ENCODE measurements at places on chromosomes 7 and 10.

- no peak for DNase-seq
Observed at GRCh38 chr10:44309939-44310761, 74.7 kb downstream of the CXCL12 start.

DNA sequence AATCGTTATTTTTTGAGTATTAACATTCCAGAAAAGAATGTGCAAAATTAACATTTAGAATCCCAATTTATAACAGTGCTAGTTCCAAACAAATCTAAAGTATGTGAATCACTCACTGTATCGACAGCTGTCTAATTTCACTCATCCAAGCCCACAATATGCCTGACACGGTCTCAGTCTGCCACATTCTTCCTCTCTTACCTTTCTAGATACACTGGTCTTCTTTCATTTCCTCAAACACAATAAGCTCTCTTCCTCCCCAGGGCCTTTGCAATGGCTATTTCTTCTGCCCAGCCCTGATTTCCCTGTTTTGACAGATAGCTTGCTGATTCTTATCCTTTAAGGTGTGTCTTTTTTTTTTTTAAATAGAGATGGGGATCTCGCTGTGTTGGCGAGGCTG is 48.8 kb downstream of the UBE2H start:
- DNase-seq = no peak

DNA sequence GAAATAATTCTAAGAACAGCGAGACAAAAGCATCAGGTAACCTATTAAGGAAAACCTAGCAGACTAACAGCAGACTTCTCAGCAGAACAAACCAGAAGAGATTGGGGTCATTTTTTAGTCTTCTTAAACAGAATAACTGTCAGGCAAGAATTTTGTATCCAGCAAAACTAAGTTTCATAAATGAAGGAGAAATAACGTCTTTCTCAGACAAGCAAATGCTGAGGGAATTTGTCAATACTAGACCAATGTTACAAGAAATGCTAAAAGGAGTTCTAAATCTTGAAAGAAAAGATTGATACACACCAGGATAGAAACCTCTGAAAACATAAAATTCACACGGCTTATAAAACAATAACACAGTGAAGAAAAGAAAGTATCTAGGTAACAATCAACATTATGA is 22.6 kb downstream of the BICC1 start:
- DNase-seq = no peak

GRCh38 chr10:60560451-60560850 is 170.8 kb upstream of the ANK3 start:
- DNase-seq = no peak

GRCh38 chr7:80439894-80440821 is 71.7 kb downstream of the GNAT3 start:
- DNase-seq = no peak

DNA sequence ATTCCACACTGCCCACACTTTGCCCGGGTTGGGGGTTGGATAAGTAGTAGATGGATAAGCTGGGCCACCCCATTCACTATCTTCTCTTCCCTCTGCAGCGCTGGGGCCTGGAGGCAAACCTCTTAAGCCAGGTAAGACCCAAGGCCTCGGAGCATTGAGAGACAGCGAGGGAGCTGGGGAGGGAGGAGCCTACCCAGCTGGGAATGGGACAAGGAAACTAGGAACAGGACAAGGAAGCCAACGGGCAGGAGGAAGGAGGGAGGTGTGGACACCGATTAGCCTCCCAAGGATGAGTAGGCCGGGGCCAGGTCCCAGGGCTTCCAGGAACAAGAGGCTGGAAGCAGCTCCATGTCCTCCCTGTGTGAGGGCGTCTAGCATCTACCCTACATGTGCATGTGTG is 9.6 kb downstream of the ELN start:
- DNase-seq = no peak

DNA sequence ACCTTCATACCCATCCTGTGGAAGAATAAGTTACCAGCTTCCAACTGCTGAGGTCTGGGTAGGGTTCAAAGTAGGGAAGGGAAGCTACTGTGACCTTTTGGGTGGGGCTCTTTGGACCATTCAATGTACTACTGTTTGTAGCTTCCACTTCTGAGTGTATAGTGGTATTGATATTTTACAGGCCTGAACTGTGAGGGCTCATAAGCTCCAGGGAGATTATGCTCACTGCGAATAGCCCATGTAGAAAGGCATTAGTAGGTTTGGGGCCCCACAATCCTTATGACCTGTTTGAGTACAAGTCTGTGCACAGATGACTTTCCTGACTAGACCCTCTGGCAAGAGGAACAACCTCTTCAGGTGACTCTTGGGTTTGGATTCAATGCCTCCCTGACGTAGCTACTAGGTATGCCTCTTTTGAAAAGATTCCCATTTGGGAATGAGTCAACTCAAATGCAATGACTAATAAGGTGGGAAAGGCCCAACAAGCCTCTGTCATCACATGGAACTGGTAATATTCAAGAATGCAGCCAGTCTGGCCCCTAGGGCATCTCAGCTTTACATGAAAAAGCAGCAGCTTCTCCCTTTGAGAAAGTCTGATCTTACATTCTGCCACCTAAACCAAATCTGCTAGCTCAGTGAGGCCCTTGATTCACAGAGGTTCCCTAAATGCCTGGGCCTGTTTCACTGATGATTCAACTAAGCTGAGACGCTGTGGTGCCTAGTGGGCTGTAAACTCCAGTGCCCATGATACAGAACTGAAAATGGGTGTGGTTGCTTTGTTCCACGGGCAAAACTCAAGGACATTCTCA is 79.8 kb downstream of the ABI1 start:
- no peak for DNase-seq

DNA sequence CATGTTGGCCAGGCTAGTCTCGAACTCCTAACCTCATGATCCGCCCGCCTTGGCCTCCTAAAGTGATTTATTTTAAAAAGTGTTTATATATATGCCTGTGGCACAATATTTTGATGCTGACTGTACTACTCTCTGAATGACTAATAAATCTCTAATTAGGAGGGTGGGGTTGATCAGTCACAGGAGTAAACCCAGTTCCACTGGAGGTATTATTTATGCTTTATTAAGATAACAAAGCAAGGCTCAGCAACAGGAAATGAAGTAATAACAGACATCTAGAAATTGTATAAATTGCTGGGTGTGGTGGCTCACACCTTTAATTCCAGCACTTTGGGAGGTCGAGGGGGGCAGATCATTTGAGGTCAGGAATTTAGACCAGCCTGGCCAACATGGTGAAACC is 26.0 kb upstream of the MCU start:
- DNase-seq = no peak

DNA sequence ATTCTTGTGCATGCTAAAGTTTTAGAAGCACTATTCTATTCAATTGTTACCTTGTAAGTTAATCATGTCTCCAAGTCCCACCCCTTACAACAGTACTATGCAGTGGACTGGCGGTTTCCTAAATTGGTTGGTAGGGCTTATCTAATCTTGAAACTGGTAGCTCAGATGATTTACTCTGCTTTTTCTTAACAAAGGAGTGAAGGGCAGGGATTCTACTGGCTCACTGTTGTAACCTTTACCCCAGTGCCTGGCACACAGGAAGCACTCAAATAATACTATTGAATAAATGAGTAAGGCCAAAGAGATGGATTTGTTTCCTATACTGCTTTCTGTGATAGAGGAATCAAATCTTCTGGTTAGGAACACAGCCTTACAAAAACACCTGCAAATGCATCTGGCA is 46.0 kb upstream of the CYCS start:
- no peak for DNase-seq

GRCh38 chr10:6780008-6780677 is 200.1 kb upstream of the PRKCQ start:
- no peak for DNase-seq

DNA sequence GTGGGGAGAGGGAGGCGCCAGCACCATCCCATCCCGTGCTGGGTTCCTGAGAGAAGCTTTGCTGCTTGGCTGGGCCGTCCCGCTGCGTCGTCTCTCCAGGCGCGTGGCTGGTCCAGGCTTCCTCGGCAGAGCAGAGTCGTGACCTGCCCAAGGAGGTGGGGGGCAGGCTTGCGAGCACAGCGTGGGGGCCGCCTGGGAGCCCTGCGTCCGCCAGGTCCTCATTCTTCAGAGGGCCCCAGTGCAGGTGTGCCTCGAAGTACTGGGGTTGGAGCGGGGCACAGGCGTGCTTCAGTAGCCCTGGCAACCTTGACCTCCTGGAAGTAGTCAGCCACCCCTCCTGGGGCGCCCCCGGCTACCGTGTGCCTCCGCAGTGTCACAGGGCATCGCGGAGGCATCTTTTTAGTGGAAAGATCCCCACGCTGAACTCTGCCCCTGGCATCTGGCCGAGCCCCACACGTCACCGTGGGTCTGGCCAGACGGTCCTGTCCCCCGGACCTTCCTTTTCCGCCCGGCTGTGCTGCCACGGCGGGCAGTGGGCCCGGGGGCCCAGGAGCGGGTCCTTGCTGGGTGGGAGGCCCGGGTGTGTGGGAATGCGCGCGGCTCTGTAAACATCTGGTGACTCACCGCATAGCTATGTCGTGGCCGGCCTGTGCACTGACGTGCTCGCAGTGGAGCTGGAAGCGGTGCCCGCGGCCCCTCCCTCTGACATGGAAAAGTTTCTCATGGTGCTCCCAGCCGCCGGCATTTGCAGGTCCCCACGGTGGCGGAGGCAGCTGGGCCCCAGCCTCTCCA is 6.4 kb downstream of the MAFK start:
- DNase-seq = no peak

GRCh38 chr10:7318836-7319235 is 92.0 kb downstream of the SFMBT2 start:
- no peak for DNase-seq

GRCh38 chr10:96856317-96856716 is 24.2 kb downstream of the LCOR start:
- DNase-seq = no peak

DNA sequence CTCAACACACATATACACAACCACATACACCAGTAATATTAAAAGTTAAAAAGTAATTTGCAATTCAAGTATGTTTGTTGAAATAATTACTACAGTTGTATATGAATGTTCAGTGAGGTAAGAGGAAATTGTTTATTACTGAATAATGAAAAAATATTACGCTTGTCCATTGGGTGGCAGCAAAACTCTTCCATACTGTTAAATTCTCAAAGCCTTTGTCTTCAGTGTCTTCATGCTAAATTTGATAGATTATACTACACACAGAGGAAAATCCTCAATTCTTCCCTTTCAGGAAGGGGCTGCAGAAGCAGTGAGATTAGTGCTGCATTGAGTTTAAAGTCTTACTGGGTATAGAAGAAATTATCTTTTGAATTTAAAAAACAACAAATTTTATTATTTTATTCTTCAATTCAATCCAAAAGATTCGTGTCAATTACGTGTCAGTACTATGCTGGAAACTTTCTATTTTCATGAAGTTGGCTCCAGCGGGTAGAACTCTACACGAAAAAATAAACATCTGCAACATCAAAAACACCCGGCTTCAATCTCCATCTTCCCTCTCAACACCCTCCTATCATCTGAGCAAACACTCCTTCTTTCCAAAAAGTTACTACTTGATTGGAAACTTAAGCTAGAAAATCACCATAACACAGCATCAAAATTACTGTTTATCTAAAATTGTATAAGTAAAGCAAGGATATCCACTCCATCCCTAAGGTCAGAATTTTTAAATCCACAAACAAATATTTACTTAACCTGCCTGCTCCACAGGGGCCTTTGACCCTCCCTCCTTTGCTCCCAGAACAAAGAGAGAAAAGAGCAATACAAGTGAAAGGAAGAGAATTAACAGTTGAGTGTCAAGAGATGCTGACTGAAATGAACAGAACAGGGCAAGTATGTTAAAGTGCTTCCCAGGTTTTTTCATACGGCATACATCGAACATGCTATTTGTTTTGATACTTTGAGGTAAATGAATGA is 37.0 kb upstream of the TES start:
- DNase-seq = peak; percentile 60

- DNase-seq = no peak
Observed at GRCh38 chr10:90847436-90847835, 10.4 kb downstream of the HTR7 start.

DNA sequence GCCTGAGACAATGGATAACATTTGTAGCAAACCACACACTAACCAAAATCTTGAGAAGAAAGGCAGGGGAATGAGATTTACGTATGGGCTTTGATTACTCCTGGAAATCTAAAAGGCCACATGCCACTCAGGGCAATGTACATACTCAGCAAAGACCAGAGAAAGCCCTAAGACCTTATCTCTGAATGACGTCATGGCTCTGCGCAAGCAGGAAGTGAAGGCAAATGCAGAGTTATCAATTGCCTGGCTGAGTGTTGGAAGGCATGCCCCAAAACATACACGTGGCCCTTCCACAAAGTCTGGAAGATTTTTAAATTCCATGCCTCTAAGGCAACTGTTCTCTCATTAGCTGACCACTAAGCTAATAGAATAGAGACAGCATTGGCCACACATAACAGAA is 90.9 kb upstream of the NRBF2 start:
- DNase-seq = no peak

GRCh38 chr7:95066737-95067530 is 159.5 kb downstream of the PPP1R9A start:
- no peak for DNase-seq

DNA sequence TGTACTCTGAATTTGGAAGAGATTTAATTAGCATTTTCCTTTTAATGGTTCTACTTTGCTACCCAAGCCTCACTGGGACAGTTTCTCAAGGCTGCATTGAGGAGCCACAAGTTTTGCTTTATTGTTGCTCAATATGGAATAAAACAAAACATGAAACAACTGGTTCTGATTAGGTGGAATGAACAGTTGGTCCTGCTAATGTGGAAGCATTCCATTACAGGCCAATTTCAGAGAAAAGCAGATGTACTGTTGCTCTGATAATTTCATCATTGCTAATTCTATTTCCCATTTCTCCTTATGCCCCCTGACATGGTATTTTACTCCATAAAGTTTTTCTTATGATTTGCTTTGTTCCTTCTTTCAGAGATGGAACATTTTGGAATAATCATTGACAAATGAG is 66.0 kb upstream of the PAPSS2 start:
- DNase-seq = no peak

- no peak for DNase-seq
Observed at GRCh38 chr7:150514748-150515222, at the start of gene GIMAP7. Gene GIMAP7 (plus strand): TSS chr7:150514872. CDS start chr7:150519975, 5,103 bp downstream.

- DNase-seq = no peak
Observed at GRCh38 chr7:159078193-159078910, 66.3 kb downstream of the VIPR2 start.

GRCh38 chr7:45122975-45123860 is 11.7 kb upstream of the TBRG4 start:
- DNase-seq = no peak

GRCh38 chr10:94150541-94151184 is 156.9 kb downstream of the PLCE1 start:
- DNase-seq = no peak

- no peak for DNase-seq
Observed at GRCh38 chr10:10800961-10801360, 216.7 kb upstream of the CELF2 start.

DNA sequence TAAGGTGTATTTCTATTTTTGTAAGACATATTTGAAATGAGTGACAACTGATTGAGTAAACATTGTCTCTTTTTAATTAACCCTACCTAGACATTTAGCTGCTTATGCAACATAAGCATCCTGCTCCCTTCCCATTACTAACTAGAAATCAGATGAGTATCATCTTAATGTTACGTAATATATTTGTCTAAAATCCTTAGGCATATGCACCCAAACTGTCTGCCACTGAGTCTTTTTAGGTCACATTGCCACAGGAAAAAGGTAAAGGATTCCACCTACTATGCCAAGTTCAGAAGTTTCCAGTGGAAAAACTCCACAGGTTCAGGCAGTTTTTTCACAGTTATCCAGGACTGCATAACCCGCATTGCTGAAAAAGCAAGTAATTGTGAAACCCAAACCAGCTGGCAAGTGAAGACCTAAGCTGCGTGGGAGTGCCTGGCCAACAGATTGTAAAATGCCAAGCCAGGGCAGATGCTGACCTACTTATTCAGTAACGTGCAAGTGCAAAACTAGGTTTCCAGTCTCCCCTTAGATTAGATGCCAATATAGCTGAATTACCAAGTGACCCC is 983.7 kb downstream of the GATA3 start:
- no peak for DNase-seq
